ENCODE measurements at places on chromosomes 2 and 18. TPM values are rescaled to one million over a fixed set of nuclear protein-coding genes. Genes with fewer than 3 reads are reported as not detected.

- H3K36me3 ChIP-seq: no peaks in the 10 kb centered on the region
- no peaks in the 10 kb centered on the region for H3K4me1 ChIP-seq
- H3K27ac ChIP-seq: no peak overlapping the region
- H3K4me3 ChIP-seq: no peak overlapping the region
Observed at GRCh38 chr18:31450409-31450808, 2.9 kb downstream of the DSG3 start.

GRCh38 chr2:99662761-99663341 lies 173.0 kb upstream of the REV1 start:
- no peaks in the 10 kb centered on the region for H3K36me3 ChIP-seq
- H3K4me3 ChIP-seq: no peak overlapping the region
- H3K27ac ChIP-seq: no peak overlapping the region
- H3K4me1 ChIP-seq: no peaks in the 10 kb centered on the region

The RFX8 gene
- 1.4 TPM for total RNA-seq

The PDE11A gene
- not detected for total RNA-seq

The CD8B2 gene
- total RNA-seq: 1.1 TPM

The PLGLB1 gene
- total RNA-seq: 5.7 TPM
